ENCODE measurements at places on chromosomes 1 and 21.
A peak's percentile ranks its signal among the peaks of the same experiment; 100 is the strongest.

DNA sequence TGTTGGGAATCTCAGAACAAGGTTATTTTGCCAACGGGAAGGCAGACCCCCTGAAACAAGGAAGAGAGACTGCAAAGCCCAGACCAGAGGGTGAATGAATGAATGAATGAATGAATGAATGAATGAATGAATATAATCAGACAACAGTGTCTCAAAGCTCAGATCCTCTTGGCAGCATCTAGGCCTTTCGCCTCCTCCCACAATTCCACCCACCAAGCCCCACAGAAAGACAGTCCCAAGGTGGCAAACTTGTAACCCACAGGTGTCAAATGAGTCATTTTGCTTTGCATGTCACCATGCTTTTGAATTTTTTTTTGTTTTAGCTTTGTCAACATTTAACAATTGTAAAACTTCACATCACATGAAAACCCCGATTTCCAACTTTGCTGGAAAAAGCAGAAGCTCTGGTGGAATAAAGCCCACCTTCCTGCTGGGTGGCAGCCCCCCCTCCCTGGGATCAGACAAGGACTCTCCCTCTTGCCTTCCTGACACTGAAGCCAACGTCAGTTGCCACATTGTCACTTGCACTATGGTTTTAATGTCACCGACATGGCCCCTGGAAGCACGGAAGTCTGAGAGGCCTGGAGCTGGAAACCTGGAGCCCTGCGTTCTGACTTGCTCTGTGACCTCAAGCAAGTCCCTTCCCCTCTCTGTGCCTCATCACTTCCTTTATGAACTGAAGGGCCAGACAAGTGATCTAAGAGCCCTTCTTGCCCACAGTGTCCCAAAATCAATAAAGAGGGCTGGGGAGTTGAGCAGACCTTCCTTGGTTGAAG, 134.6 kb upstream of the RUNX3 start:
- DNase-seq = no peak

DNA sequence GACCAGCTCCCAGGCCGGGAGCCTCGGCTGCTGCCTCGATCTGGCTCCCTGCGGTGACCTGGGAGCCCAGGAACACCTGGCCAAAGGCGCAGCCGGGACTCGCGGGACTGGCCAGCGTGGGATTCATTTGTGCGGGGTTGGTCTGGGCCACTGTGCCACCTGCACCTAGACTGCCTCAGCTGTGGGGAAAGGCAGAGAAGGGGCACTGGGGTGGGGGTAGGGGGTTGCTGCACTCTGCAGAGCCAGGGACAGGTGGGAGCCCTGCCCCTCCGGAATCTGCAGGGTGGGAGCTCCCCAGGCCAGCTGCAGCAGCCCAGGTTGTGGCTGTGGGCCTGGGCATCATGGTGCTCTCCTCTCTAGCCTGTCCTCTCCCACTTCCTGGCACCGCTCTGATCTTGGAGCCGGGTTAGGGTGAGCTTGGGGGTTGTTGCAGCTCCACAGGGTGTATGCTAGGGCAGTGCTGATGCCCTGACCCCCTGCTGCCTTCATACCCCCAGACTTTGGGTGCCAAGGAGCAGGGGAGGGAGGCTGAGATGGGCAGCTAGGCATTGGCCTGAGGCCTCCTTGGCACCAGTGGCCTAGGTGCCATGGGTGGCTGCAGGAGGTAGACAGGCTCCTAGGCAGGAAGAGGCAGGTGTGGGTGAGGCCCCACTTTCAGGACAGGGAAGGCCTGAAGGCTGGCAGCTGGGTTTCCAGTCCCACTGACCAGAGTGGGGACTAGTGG, 57.5 kb upstream of the ETV3 start:
- DNase-seq = no peak

GRCh38 chr21:28550057-28550825, 442.4 kb downstream of the LTN1 start:
- no peak for DNase-seq

- no peak for DNase-seq
These were observed 178.7 kb upstream of the DPYD start for GRCh38 chr1:98099501-98099900.

- DNase-seq = peak; percentile 47
These were observed 74.2 kb downstream of the SIM2 start for GRCh38 chr21:36773117-36773516.

DNA sequence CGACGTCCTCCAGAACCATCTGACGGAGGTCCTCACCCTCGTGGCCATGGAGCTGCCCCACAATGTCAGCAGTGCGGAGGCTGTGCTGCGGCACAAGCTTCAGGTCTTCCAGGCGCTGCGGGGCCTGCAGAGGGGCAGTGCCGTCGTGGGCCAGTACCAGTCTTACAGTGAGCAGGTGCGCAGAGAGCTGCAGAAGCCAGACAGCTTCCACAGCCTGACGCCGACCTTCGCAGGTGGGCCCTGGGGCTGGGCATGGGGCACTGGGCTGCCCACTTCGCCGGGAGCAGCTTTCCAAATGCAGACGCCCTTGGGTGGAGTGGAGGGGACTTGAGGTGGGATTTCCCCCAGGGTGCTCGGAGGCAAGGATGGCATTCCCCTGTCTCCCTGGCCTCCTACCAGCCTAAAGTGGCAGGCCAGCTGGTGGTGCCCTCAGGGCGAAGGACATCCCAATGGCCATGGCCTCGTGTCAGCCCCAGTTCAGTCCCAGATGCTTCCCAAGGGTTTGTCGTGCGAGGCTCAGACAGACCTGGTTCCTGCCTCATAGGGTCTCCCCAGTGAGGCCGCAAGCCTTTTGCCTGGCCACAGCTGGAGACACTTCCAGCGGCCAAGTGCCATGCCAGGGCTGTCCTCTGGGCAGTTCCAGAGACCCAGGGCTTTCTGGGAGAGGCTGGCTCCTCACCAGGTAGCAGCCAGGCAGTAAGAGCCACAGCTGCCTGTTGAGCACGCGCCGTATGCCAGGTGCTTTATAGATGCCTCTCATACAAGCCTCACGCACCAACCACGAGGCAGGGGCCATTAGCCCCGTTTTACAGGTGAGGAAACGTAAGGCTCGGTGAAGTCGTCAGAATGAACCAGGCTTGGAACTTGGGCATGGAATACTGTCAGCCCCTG, 27.8 kb downstream of the H6PD start:
- no peak for DNase-seq

DNA sequence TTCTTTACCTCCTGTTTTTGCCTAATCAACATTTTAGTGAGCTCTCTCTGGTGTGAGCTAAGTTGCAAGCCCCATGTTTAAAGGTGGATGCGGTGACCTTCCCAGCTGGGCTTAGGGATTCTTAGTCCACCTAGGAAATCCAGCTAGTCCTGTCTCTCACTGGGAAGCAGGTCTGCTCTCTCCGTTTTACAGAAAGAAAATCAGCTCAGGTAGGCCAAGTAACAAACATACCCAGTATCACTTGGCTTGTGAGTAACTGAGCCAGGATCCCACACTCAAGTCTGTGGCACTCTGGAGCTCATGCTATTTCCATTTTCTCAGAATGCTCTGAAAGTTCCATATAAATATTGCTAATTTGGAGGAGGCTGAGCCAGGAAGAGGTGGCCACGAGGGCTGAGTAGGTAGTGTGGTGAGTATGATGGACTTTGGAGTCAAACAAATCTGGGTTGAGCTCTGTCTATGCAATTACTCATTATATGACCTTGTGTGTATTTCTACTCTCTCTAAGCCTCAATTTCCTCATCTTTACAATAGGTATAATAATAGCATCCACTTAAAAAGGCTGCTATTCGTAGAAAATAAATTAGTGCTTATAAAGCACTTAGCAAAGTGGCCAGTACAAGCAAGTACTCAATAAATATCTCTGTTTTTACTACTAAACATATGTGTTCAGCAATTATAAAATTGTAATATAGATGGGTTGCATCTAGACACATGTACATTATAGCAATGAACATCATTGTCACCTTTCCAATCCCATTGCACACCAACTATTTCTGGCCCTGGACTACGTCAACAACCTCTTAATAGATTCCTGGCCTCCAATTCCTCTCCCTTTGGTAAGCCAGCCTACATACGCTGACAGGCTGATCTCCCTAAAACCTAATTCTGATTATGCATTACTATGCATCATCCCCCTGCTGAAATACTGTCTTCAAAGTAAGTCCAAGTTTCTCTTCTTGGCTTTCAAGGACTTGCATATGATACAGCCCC, 32.7 kb upstream of the DHCR24 start:
- DNase-seq = no peak

- no peak for DNase-seq
These were observed 39.9 kb downstream of the KIAA1614 start for GRCh38 chr1:180952657-180953013.

- no peak for DNase-seq
These were observed at the start of gene THBS3 for GRCh38 chr1:155207806-155208540. Gene THBS3 (minus strand): TSS chr1:155207897. CDS start chr1:155207876, 21 bp downstream.

- no peak for DNase-seq
These were observed 11.3 kb downstream of the FAM20B start for GRCh38 chr1:179036844-179037465.

GRCh38 chr1:56819387-56819899, at the start of gene FYB2:
Gene FYB2 (minus strand): TSS chr1:56819404. CDS start chr1:56819290, 114 bp downstream.
- DNase-seq = no peak

DNA sequence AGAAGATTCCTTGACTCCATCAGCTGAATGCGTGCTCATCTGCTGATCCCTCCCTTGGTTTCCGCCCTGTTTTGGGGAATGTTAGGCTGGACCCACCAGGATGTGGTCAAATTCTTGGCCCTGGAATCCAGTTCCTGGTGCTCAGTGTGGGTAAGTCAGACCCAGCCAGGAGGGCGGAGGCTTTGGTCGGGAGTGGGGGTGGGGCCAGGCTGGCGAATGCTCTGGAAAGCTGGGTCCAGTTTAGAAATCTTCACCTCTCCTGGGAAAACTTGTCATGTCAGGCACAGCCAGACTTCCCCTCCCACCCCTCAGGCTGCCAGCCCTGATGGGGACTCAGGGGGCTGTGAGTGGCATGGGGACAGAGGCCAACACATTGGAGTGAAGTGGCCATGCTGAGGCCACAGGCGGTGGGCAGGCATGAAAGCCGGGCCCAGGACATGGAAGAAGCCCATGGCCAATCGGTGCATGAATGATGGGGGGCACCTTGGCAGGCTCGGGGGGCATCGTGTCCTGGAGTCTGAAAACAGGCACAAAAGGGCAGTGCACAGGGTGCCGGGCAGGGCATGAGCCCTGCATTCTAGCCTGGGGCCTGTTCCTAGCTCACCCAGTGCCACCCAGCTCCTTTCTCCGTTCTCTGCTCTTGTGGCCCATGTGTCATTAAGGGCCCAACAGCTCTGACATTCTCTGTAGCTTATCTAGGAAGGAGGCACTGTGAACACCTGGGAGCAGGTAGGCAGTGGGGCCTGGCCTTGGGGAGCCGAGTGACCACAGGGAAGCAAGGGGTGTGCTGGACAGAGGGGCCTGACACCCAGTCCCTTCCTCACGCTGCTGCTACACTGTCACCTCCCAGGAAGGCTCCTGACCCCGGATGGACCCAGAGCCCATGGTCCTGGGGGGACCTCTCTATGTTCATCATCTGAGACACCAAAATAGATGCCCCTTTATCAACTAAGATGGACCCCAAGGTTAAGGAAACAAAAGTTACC, 14.6 kb upstream of the PADI1 start:
- peak; percentile 93 for DNase-seq

- no peak for DNase-seq
These were observed 44.1 kb downstream of the NIBAN1 start for GRCh38 chr1:184930232-184930631.

- DNase-seq = no peak
These were observed 20.9 kb downstream of the COA7 start for GRCh38 chr1:52677076-52677806.

- DNase-seq = no peak
These were observed 89.0 kb downstream of the URB2 start for GRCh38 chr1:229714964-229715603.

All from AG09309 (cell line).